ENCODE measurements at places on chromosomes 2 and 18.

- no peak for DNase-seq
Observed at GRCh38 chr2:190596993-190597392, 51.9 kb upstream of the NAB1 start.

- no peak for DNase-seq
Observed at GRCh38 chr2:199903111-199903510, 8.0 kb upstream of the C2orf69 start.

- no peak for DNase-seq
Observed at GRCh38 chr2:163175294-163175693, 336.7 kb upstream of the KCNH7 start.

GRCh38 chr2:127176371-127177311 lies 43.5 kb downstream of the CYP27C1 start:
- DNase-seq = no peak

DNA sequence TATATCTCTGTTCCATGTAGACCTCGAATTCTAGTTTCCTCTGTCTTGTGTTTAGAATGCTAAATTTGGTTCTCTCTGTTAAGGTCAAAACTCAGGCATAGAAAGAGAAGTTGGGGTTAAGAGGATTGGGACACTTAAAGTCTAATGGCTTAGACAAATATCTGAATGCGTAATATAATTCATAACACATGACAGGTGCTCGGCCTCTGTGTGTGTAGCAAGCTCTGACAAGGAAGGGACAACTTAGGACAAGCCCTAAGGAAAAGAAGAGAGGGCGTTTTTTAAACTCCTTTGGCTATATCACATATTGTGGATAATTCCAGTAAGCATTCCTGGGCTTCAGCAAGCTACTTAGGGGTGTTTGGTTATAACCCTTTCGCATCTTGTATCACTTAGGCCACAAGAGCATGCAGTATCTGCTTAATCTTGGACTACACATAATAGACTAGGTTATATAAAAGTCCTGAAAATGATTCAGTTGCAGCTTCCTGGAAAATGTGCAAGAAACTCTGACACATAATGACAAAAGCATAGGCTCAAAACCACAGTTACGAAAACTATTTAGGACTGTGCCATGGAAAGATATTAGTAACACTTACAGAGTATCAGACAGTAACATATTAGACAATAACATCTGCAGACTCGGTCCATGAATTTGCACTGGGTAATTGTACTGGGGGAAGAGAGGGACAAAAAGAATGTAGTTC lies 16.1 kb upstream of the CREB1 start:
- no peak for DNase-seq

- DNase-seq = no peak
Observed at GRCh38 chr2:40128796-40129195, 323.1 kb downstream of the SLC8A1 start.

- no peak for DNase-seq
Observed at GRCh38 chr18:79510731-79511241, 115.1 kb downstream of the NFATC1 start.

- no peak for DNase-seq
Observed at GRCh38 chr2:179550849-179551248, 286.2 kb upstream of the SESTD1 start.

GRCh38 chr2:234981197-234982095 lies 29.6 kb downstream of the SH3BP4 start:
- DNase-seq = no peak

GRCh38 chr18:13568443-13569392 lies 157.6 kb downstream of the FAM210A start:
- no peak for DNase-seq

- DNase-seq = no peak
Observed at GRCh38 chr2:39851251-39851650, 72.2 kb upstream of the THUMPD2 start.

GRCh38 chr2:219125886-219126270 lies 34.7 kb downstream of the NHEJ1 start:
- DNase-seq = no peak

GRCh38 chr2:165369898-165370296 lies 99.6 kb upstream of the CSRNP3 start:
- no peak for DNase-seq

- DNase-seq = no peak
Observed at GRCh38 chr2:132725148-132725547, 55.1 kb upstream of the LYPD1 start.

DNA sequence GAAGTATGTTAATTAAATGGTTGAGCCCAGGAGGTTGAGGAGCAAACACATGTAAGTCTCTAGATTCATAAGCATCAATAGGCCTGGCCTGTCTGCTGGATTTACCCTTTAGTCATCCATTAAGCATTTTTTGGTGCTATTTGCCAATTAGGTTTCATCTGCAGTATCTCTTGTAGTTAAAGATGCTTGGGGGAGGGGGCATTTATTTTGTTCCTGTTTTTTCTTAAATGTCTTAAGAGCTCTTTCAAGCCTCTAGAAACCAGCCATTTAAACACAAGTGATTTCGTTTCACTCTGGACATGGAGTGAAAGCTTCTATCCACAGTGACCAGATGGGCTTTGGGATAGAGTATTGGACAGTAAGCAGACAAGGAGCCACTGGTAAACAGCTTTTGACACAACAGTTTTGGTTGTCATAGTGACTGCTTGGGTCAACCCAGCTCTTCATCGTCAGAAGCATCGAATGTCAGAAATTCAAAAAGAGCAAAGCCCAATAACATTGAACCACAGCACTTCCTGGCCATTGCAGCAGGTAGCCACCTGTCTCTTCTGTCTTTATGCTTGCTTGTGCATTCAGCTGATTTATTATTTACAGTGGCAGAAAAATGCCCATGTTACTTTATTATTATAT lies 4.9 kb downstream of the QPCT start:
- DNase-seq = no peak

DNA sequence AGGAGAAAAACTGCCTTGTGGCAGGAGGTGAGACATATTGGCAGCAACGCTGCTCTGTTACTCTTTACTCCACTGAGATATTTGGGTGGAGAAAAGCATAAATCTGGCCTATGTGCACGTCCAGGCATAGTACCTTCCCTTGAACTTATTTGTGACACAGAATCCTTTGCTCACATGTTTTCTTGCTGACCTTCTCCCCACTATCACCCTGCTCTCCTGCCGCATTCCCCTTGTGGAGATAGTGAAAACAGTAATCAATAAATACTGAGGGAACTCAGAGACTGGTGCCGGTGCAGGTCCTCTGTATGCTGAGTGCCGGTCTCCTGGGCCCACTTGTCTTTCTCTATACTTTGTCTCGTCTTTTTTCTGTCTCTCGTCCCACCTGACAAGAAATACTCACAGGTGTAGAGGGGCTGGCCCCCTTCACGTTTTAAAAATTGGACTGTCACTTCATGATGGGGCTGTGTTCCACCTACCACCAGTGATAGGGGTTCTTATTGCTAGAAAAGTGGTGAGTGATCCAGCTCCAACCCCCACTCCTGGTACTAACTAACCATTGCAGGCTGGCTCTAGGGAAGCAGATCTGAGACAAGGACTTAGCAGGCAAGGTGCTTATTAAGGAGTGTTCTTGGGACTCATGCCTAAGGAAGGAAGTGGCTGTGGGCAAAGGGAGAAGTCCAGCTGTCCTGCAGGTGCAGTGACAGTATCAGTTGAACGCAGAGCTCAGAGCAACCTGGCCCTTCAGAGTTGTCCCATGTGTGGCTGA lies 51.7 kb downstream of the LONRF2 start:
- no peak for DNase-seq

GRCh38 chr2:209942426-209942825 lies 60.0 kb upstream of the RPE start:
- no peak for DNase-seq

DNA sequence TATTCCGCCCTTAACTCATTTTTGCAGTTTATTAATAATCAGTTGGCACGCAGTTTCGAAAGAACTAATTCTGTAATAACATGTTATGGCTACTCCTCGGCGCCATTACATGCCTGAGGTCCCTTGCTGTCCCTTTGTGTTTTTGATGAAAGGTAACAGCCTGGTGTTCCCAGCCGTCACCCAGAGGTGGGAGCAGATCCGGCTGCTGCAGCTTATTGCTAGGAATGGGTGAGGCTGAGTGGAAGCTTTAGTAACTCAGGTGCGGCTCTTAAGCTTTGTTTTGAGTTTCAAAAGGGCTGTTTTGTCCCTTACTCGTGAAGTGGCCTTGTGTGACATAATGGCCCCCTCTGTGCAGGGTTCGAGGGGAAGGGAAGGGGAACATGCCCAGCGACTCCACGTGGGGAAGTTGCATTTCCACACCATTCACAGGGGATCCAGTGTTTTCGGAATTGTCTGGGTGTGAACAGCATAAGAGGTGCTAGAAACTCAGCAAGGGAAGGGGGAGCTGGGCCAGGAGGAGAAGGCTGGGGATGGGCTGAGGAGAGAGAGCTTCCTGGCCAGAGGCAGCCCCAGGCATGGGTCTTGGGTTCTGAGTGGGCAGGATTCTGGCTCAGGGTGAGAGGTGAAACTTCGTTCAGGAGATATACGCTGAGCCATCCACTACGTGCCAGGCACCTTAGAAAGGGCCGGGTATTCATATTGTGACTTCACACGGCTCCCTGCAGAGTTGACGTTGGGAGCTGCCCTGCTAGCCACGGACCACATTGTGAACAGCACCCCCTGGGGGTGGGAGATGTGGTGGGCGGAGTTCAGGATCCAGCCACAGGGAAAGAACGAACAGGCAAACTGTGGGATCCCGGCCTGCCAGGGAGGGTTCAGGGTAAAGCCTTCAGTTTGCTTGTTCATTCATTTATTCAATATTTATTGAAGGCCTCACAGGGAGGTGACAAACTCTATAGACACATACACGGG lies 84.4 kb downstream of the TGOLN2 start:
- no peak for DNase-seq

- no peak for DNase-seq
Observed at GRCh38 chr2:168471163-168471475, 15.0 kb downstream of the CERS6 start.

- DNase-seq = no peak
Observed at GRCh38 chr2:236685361-236685760, 115.7 kb downstream of the ACKR3 start.

Measured in cortex of kidney (tissue), 1 donor.